ENCODE measurements at places on chromosomes 12 and 14.

- no peak for DNase-seq
Observed at GRCh38 chr12:126761420-126761819, 1505.5 kb upstream of the TMEM132C start.

DNA sequence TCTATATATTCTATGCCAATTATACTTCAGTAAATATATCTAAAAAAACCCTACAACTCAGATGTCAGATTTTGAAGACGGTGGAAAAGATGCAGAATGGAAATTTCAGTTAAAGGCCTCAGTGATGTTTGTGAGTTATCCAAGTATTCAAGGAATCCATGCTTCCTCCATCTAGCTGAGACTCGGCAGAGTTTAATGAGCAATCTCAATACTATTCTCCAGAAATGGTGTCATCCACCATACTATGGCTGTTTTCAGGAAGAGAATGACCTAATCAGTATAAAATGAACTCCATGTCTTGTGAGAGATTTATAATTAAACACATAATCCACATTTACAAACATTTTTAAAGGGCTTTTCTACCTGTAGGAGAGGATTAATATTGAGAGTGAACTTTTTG, 66.0 kb downstream of the KLHL28 start:
- DNase-seq, result no peak

DNA sequence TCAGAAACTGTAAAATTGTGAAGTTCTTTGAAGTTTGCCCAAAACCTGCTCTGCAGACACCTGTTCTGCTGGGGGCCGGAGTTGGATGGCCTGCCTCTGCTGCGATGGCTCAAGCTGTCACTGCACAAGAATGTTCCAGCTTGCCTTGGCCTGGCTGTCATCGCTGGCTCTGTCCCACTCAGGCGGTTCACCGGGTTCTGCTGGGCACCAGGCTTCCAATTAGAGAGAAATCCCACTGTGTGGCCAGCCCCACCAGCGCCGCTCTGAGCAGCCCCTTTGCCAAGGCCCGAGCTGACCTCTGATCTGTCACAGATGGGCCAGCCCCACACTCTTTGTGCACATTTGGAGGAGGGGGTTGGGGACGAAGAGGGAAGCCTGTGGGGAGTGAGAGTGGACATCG, 71.7 kb upstream of the GPATCH2L start:
- no peak for DNase-seq

GRCh38 chr14:31877255-31877798, 199.8 kb upstream of the ARHGAP5 start:
- DNase-seq, result no peak

DNA sequence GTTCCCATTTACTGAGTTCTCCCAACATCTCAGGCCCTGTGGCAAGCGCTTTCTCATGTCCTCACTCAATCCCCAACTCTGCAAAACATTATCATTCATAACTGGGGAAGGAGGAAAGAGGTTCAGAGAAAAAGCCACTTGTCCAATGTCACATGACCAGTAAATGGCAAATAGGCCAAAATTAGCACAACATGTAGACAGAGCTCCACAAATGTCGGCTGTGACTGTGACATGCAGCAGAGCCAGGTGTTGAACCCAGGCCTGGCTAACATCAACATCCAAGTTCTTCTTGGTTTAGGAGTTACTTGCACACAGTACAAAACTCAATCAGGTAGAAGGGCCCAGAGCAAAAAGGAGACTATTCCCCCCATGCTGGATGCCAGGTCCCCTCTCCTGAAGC, 10.8 kb downstream of the KCTD10 start:
- no peak for DNase-seq

- DNase-seq, result no peak
Observed at GRCh38 chr14:75350505-75351060, 72.0 kb downstream of the FOS start.

DNA sequence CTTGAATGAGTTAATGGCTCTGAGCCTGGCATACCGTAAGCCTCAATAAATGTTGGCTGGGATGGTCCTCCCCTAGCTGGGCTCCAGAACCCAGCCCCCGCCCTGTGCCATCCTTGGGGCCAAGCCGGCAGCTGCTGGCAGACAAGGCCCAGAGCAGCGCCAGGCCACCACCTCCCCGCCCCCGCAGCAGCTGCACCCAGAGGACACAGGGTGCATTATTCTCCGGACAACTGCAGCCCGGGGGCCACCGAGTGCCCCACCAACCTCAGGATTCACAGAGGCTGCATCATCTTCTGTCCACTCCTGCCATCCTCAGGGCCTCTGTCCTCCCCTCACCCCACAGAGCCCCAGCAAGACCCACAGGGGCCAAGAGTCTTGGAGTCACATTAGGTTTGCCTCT, 92.7 kb downstream of the NCOR2 start:
- DNase-seq, result no peak

DNA sequence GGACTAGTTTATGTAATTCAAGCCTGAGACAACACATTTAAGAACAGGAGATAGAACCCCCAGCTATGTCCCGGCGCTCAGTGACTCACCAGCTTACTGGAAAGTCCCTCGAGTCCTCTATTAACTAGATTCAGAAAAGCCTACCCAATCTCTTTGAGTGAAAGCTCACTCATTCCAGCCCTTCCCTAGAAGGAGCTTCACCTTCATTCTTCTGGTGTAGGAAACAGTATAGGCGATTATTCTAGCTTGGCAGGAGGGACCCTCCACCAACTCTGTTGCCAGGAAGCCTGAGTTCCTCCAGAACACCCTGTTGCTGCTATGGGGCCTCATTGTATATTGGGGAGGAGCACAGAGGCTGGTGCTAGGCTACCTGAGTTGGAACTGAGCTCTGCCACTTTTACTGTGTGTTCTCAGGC, 57.2 kb upstream of the AEBP2 start:
- DNase-seq, result peak; percentile 12

DNA sequence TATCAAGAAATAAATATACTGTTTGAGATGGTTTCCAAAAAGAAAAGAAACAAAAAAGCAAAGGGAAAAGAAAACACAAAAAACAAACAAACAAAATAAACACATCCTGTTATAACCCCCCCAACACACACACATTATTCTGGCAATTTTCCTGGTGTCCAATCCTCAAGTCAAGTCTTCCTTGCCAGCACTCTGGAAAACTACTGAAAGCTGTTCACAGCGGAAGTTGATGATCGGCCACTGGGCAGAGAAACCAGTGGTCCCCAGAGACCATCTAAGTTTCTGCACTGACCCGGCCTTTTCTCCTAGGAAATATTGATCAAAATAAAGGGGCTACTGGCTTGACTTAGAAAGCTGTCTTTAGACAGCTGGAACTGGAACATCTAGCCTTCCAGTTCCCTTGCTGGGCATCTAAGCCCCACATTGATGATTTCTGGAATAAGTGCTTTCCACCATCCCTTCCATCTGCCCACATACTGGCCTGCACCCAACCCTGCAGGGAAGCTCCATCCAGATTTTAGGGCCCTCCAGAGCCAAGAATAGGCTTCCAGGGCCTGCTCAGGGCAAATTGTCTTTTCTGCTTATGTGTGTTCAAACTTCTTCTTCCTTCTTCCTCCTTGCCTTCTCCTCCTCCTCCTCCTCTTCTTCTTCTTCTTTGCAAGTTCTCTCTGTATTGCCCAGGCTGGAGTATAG, 11.6 kb upstream of the PPP1CC start:
- no peak for DNase-seq

DNA sequence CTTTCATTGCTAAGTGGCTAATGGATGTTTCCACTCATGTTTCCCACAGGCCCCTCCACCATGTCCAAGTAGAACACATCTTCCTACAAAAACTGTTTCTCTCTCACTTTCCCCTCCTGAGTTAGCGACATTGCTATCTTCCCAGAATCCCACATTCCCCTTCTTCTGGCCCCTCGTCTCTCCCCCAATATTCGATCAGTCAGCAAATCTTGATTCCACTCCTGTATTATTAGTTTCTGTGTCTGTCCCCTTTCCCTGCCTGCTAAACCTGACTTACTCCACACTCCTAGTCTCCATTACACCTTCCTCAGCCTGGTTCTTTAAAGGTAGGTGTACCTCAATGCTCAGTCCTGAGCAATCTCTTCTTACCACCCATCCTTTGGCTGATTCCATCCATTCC, 19.3 kb upstream of the SAMD4A start:
- no peak for DNase-seq

DNA sequence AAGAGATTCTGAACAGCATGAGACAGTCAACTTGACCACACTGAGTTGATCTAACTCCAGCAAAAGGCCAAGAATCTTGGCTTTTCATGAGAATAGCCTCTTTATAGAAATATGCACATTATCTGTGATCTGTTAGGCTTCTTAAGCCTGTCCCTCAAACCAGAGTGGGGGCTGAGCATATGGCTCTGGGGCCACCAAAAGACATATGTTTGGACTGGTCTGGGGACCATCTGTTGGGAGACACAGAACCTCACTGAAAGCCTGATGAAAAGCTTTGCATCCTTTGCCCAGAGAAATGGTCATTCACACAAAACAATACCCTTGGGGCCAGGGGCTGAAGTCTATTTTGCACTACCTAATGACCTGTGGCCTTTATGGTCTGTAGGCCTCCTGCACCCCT, 165.3 kb upstream of the PRMT8 start:
- DNase-seq, result no peak

GRCh38 chr12:28089338-28089737, 100.9 kb upstream of the CCDC91 start:
- DNase-seq, result no peak

GRCh38 chr12:105444653-105445102, 114.2 kb downstream of the C12orf75 start:
- no peak for DNase-seq

DNA sequence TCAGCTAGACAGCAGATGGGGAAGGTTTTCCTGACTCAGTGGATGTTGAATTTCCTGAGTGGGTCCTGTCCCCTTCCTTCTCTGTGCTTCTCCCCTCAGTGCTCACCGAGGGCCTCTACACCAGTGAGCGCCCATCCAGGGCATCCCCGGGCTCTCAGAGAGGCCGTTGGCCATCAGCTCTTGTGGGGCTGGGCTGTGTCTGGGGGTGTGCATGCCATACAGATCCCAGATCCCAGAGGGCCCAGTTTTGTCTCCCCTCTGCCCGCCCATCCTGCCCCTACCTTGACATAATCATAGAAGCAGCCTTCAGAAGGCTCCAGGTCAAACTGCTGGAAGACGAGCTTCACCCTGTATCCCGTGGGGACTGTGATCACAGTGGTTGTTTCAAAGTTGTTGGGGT, 1.1 kb downstream of the C1R start:
- DNase-seq, result no peak

GRCh38 chr12:19234171-19234704, 104.7 kb downstream of the PLEKHA5 start:
- DNase-seq, result no peak

DNA sequence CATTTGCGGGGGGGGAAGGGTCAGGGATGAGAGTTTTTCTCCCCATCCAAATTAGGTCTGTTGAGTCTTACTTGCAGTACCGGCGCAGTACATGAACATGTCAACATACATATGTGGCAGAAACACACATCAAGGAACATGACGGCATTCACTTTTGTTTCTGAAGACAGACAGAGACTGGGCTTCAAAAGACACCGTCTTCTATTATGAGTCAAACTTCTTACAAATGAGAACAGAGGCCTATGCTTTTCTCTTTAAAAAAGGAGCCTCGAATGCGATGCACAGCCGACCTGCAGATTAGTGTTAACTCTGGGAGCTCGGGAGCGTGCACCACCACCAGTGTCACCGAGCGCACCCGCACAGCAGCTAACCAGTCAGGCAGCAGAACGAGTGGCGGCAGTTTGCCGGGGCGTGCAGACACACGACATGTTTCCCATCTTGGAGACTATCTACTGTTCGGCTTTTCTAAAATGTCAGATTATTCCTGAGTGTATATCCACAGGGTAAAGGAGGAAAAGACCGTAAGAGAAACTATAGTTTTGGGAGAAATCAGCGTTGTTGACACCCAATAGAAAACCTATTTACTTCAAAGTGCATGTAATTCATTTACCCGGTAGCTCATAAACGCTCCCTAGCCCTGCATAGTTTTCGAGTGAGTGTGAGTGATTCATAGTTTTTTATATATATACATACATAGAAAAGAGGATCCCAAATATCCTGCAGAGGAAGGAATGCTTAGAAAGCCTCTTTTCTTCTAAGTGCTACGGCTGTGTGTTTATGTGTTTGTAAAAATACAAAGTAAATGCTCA, 33.0 kb downstream of the UBR7 start:
- DNase-seq, result no peak

GRCh38 chr14:32820181-32820580, 118.5 kb upstream of the NPAS3 start:
- no peak for DNase-seq

- DNase-seq, result no peak
Observed at GRCh38 chr12:132106921-132107320, 37.2 kb downstream of the DDX51 start.

DNA sequence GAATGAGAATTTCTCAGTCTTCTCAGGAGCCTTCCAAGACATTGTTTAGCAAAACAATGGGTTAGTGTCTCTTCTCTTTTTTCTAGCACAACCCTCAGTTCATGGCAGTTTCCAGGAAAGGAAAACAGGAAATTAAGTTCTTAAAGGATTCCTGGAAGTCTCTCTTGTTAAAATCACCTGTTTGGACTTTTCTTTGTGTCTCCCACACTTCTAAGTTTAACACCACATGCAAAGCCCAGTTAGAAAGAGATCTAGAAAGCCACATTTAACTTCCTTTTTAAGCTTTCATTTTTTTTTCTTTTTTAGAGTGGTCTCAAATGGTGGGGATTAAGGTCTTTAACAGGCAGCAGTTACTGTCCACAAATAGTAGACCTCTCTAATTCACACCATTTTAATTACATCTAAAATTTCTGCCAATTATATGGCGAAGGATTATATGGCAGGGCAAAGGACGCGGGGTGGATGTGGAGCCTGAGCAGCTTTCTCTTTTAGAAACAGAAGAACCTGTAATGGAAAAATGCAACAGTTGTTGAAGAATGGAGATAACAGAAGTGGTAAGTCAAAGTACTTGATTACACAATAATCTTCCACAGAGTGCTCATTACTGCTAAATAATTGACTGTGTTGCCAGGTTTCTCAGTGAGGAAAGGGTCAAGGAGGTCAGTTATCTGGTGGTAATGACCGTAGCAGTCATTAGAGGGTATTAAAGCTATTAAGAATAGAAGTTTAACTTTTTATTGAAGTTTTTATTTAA, 298.6 kb downstream of the AKAP6 start:
- DNase-seq, result no peak
